Left ventricle myocardium superior (tissue), 1 donor: ENCODE measurements at places on chromosomes 16 and 17. TPM values are rescaled to one million over a fixed set of nuclear protein-coding genes. Genes with fewer than 3 reads are reported as not detected.

The CNTNAP1 gene
- 7.0 TPM for total RNA-seq

The PDILT gene
- total RNA-seq: not detected

The RNF112 gene
- total RNA-seq: 3.5 TPM

The YBX2 gene
- 0.77 TPM for total RNA-seq

The PER1 gene
- total RNA-seq: 126 TPM

The LDHD gene
- 83.3 TPM for total RNA-seq

The HSD17B2 gene
- total RNA-seq: not detected

The KRTAP16-1 gene
- total RNA-seq: not detected

The UTS2R gene
- total RNA-seq: 2.1 TPM

The HID1 gene
- 11.2 TPM for total RNA-seq

The ESRP2 gene
- total RNA-seq: 0.87 TPM

The CHP2 gene
- total RNA-seq: not detected

The DNAAF8 gene
- 0.30 TPM for total RNA-seq

The RRAD gene
- 86.7 TPM for total RNA-seq

The TEDC2 gene
- total RNA-seq: 0.67 TPM

The FAM83G gene
- 2.3 TPM for total RNA-seq

The SEPTIN12 gene
- total RNA-seq: not detected

The DNAH17 gene
- total RNA-seq: not detected

The KRT20 gene
- not detected for total RNA-seq

The HIC1 gene
- 19.0 TPM for total RNA-seq

The SLC4A1 gene
- total RNA-seq: not detected

The SULT1A2 gene
- total RNA-seq: 1.1 TPM
